Cardiac septum (tissue), 1 donor: ENCODE measurements at places on chromosomes 4 and X.

DNA sequence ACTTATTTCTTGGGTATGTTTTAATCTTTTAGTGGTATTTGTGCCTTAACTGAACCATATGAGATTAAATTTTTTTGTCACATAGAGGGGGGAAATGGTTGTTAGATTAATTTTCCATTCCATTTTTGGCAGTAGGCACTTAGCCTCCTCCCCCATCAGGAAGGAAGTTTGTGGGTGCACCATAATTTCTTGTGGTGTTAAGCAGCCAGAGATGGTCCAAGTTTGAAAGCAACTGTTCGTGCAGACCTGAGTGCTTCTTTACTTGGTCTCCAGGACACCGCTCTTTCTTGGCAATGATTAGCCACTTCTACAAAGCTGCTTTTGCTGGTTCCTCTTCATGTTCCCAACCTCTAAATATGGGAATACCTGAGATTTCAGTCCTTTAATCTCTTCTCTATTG is 92.7 kb upstream of the RPL34 start:
- no peak for DNase-seq

DNA sequence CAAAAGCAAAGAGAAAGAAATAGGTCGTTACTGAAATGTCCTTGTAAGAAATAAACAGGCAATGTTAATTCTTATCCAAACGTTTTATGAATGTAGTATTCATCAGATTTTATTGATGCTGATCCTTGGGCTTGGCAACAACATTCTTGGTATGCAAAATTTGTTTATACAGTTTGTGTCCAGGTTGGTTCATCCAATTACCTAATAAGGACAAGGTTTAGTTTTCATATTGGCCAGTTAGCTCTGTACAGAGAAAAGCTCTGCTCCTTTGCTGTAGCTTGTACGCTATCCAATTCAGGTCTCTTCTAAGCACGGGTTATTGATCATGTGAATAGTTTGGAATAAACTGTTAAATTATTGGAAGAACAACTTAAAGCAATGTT is 14.4 kb upstream of the CCNG2 start:
- no peak for DNase-seq

DNA sequence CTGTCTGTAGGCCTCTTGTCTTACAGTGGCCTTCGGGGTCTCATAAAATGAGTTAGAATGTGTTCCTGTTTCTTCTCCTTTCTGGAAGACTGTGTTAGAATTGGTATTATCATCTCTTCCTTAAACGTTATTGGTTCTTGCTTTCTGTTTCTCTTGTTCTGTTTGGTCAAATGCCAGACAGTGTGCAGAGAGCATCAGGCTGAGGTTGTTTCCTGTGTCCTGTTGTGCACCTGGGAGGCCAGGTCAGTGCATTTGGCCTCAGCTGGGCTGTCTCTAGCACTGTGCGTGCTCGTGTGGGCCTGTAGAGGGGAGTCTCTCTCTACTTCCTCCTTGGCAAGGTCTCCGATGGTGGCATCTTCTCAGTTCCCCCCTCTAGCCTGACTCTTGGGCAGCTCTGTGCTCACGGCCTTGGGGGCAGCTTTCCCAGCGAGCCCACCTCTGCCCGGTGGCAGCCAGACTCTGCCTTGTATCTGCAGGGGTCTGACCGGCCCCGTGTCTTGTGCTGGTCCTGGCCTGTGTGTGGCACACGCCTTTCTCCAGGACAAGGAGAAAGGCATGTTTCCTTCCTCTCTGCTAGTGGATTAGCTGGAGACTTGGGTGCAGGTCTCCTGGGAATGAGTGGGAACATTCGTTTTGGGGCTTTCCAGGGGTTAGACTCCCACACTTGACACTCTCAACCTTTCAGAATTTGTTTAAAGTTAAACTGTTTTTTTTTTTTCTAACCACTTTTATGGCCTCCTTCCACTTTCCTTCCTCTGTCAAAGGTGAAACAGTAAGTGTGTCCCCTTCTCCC is 62.3 kb downstream of the FAM193A start:
- no peak for DNase-seq

- DNase-seq = no peak
Observed at GRCh38 chrX:53075011-53075410, 7.2 kb upstream of the TSPYL2 start.

GRCh38 chr4:10072420-10073017 is 44.1 kb downstream of the WDR1 start:
- DNase-seq = no peak

GRCh38 chrX:136354201-136354600 is 53.4 kb downstream of the ADGRG4 start:
- no peak for DNase-seq

GRCh38 chr4:89114100-89114499 is 2.8 kb downstream of the TIGD2 start:
- no peak for DNase-seq

DNA sequence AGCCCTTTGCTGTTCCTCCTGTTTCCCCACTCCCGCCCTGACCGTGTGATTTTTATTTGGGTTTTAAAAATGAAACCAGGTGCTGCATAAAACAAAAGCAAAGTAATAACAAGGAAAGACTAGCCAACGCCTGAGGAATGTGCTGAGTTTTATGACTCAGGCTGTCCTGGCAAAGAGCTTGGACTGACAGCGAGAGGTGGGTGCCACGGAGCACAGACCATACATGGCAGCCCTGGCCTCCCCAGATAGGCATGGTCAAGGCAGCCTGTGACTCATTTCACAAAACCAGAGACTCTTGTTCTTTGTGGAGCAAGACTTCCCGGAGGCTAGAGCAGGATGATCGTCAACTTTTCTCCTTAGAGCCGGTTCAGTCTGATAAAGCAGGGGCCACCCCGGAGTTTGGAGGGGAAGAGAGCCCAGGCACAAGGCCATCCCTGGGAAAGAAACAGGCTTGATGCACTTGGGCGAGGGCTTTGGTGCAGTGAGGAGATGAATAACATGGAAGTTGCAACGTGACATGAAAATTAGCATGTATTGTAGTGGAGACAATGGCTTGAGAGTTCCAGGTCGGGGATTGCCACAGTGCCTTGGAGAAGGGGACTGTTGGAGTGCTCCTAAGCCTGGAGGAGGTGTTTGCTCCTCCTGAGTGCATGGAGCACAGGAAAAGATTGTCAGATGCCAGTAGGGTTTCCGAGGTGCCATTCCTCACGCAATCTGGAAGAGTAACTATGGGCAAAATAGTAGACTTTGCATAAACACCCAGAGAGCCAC is 54.8 kb downstream of the C4orf51 start:
- no peak for DNase-seq

DNA sequence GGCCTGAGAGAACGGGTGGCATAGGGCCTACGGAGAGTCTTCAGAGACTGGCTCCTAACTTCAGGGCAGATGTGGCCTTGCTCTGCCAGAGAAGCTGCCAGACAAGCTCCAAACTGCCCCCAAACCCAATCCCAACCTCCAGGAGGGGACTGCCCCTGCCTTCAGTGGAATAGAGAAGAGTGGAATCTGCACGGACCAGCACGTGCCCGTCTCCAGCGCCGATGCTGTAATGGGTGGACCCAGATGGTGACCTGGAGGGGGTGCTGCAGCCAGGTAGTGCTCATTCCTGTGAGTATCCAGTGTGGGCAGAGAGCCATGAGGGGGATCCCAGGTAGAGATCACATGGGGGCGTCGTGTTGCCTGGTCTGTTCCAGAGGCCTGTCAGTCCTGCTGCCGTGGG is 73.2 kb upstream of the NKX1-1 start:
- peak; percentile 66 for DNase-seq

DNA sequence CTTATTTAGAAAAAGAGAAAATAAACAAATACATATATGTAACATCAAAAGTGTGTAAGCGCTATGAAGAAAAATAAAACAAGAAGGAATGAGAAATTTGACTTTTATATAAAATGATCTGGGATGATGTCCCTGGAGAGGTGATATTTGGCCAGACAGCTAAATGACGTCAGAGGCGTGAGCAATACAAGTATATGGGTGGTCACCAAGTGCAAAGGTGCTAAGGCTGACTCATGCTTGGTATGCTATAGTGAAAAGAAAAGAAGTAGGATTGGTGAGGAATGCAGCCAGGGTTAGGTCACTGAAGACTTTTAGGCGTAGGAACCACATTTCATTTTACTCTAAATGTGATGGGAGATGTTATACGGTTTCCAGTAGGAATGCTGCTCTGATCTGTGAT is 1049.1 kb upstream of the TENM3 start:
- no peak for DNase-seq

DNA sequence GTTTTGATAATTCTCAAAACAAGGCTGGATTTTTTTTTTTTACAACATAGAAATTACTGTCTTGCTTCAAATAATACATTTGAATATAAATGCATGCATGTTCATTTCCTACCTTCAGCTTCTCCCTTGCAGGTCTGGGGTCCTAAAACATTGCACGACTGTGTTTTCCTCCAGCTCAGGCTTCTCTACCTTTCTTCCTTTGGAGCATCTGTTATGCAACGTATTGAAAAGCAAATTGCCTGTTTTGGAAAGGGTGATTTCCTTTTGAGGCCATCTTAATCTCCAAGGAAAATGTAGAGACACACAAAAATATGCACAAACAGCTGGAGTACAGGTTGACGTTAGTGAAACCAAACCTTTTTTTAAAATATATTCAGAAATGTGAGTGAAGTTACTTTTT is 115.6 kb upstream of the TLL1 start:
- no peak for DNase-seq

GRCh38 chrX:2162695-2163094 is 338.1 kb downstream of the DHRSX start:
- no peak for DNase-seq

GRCh38 chrX:149284616-149285015 is 220.5 kb downstream of the IDS start:
- no peak for DNase-seq

DNA sequence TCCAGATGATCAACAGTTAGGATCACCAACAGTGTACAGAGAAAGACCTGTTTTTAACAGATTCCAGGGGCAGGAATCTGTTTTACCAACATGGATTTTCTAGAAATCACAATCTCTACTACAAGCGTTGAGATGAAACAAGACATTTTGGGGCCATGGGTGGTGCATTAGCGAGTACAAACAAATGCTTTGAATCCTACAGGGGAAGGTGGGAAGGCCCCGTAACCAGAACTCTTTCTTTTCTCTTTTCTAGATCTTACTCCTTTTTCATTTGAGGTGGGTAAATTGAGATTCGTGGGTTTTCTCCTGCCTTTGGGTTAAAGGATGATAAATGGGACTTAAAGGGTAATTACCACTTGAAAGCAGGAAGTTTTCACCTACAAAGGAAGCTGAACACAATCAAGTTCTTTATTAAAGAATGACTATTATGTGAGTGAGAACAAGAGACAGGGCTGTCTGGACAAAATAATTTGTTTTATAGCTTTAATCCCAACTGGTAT is 189.9 kb upstream of the ANXA3 start:
- no peak for DNase-seq

DNA sequence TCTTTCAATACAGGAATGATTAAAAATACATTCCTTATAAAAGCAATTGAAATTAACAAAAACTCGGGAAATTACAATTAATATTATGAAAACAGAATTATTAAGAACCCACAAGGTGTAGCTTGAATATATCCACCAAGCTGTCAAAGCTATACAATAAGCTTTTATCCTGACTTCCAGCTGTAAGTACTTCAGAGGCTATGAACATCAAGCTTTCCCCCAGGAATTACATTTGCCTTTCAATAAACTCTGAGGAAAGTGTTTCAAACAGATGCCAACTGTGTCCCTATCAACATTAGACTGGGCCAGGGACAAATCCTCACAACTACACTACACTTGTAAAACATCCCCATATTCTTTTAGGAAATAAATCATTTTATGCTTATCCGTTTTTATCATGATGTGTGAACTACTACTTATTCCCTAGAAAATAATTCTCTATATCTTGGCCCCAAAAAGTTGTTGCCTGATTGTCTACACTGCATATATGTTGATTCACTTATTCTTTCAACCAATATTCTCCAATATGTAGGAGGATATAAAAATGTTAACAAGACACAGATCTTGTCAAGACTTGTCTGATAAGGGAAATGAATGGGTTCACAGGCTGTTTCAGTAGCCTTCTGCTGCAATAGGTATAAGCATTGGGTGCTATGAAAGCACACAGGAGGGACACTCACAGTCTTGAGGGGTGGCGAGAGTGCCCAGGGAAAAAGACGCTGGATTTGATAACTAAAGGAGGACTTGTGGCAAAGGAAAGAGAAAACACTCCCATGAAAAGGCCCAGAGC is 494.1 kb downstream of the CENPC start:
- DNase-seq = no peak

DNA sequence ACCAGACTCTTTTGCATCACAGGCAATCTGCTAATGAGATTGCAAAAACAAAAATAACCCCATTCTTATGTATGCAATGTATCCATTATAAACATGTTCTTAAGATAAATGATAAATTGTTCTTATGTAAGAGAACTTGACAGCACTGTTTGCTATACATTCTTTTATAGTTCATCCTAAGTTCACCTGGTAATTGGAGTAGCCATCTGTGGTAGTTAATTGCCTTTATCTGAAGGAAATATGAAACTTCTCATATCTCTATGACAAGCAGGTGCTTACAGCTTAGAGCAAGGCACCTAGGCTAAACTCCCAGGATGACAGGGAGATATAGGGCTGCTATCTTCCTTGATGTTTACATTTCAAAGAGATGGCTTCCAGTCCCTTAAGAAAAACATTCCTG is 21.3 kb upstream of the CLCN5 start:
- no peak for DNase-seq

DNA sequence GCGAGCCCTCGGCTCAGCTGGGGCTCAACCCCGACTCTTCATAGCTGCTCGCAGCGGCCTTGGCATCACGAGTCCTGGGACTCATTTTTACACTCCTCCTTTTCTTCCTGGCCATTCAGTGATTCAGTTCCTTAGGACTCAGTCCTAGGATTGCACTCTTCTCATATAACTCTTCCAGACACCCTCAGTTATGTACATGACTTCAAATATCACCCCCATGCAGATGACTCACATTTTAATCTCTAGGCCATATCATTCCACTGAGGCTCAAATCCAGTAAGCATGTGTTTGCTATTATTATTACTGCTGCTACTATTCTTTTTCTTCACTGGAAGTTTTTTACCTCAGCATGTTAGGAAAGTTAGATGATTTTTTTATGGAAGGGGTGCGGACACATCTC is 14.4 kb downstream of the ITGB1BP2 start:
- DNase-seq = no peak

DNA sequence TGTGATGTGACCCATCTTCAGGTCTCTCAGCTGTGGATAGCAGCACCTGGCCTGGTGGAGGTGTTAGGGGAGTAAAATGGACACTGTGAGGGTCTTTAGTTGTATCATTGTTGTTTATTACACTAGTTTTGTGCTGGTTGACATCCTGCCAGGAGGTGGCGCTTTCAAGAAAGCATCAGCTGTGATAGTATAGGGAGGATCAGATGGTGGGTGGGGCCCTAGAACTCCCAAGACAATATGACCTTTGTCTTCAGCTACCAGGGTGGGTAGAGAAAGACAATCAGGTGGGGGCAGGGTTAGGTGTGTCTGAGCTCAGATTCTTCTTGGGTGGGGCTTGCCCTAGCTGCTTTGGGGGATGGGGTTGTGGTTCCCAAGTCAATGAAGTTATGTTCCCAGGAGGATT is 162.8 kb downstream of the PPP1R2C start:
- DNase-seq = no peak

GRCh38 chr4:74638001-74638400 is 156.3 kb downstream of the BTC start:
- DNase-seq = no peak
